ENCODE measurements at places on chromosomes 5 and 9.

DNA sequence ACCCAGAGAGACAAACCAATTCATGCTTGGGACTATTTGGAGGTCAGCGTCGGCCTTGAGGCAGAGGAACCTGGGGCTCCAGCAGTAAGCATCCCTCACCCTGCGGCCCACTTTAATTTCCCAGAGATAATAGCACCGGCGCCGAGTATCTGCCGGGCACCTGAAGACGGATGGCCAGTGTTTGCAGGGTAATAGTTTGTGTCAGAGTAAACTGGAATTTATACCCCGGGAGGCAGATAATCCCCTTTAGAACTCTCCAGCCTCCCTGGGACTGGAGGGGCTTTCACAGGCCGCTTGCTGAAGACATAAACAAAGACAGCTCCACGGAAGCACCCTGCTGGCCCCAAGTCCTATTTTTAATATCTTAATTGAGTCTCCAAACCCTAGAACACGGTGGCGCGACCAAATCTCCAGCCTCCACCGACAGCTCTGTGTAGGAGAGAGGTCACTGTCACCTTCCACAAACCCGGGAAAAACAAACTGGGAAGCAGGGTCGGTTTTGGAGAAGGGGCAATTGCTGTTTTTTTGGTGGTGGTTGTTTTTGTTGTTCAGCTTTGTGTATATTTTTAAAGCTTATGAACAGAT, 17.4 kb upstream of the FCN1 start:
- no peak for DNase-seq

DNA sequence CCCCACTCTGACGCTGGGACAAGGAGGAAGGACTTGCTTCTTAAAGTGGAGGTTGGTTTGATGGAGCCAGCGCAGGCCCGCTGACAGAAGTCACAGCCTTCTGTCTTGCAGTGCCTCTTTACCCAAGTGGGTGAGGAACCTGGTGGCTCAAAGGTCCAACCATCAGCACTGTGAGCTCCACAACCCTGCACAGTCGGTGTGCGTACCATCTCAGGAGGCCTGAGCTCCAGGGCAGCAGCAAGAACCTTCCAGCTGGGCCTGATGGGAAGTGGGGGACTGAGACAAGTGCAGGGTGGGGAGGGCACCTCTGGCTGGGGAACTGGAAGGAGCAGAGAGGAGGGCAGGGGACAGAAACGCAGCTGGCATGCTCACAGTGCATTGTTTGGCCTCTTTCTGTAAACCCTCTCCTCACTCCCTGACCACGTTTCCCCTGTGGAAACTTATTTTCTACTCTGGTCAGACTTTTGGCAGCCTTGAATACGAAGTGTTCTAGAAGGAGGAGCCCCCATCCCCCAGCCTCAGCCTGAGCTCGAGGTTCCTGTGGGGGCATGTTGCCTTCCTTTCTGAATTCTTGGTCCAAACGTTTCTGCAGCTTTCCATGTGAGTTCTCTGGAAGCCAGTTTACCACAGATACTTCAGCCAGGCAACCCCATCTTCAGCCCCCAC, 178.5 kb upstream of the PITX1 start:
- DNase-seq: peak; percentile 18

DNA sequence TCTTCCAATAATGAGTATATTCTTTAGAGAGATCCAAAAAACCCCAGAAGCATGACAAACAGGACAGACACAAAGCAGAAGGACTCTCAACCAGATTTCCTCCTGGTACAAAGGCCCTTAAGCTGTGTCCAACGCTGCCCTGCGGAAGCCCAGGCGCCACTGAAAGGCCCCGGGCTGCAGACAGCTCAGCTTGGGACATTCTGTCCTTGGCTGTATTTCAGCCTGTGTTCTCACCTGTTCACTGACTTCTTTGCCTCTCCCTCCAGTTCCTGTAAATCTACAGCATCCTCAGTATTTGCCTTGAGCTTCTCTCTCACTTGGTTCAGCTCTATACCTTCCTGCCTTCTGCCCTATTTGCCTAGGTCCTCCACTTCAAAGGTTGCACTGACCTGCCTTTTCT, 96.5 kb downstream of the SH3TC2 start:
- no peak for DNase-seq

DNA sequence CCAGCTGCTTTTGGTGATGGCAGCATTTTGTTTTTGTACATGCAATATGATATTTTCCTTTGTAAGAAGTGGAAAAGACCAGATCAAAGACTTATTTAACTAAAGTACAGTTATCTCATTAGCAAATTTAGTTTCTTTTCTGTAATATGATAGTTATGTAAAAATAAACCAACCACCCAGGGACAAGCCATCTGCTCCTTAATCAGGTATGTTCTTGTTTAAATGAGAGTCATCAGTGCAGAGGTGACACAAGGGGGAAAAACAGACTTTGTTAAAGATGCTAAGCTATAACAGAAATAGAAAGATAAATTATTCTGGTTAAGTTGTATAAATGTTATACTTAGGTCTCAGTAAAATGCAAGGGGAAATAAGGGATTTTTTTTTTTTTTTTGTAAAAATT, 805.7 kb upstream of the SEMA6A start:
- no peak for DNase-seq

DNA sequence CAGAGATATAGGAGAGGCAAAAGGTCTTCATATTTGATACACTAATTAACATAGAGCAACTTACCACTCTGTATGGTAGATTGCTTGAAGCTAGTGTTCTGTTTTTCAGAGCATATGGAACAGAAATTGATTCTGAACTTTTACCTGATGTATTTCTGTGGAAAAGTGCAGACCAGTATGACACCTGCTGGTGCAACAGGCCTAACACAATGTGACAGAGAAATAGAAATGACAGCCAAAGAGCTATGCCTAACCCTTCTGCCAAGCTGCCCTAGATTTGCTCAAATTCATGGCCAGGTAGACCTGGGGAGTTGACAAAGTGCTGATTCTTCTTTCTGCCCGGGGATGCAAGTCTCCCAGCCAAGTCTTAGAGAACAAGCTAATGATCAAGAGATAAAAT, 65.4 kb upstream of the RNF180 start:
- no peak for DNase-seq

DNA sequence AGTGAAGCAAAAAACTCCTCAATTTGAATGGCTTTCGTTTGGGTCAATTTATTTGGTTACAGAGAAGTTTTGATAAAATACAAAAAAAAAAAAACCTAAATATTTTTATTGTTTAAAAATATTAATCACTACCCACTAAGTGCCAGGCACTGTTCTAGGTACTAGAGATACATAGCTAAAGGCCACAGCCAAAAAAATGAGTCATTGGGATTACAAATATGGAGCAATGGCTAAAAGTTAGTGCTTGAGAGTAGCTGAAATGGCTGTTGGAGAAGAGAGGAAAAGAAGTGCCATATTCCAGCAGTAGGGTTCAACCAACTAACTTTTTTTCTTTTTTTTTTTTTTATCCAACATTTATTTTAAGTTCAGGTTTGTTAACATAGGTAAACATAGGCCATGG, 130.1 kb upstream of the PTGER4 start:
- DNase-seq: no peak

DNA sequence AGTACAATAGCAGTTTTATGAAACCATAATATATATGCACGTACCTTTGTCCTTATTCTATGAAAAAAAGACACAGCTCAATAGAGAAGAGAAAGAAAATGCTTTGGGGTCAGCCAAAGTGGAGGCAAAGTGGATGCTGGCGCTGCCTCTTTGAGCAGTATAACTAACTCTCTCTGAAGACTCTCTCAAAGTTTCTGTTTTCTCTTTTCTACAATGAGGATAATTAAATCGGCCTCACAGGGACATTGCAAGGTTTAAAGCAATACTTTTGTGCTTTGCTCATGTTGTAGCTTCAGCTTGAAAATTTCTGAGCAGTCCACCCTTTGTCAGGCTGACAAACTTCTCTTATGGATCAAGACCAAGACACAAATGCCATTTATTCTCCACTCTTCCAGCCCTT, 455.1 kb upstream of the MPDZ start:
- DNase-seq: no peak

GRCh38 chr5:150607991-150608390, 32.5 kb upstream of the SYNPO start:
- DNase-seq: no peak

DNA sequence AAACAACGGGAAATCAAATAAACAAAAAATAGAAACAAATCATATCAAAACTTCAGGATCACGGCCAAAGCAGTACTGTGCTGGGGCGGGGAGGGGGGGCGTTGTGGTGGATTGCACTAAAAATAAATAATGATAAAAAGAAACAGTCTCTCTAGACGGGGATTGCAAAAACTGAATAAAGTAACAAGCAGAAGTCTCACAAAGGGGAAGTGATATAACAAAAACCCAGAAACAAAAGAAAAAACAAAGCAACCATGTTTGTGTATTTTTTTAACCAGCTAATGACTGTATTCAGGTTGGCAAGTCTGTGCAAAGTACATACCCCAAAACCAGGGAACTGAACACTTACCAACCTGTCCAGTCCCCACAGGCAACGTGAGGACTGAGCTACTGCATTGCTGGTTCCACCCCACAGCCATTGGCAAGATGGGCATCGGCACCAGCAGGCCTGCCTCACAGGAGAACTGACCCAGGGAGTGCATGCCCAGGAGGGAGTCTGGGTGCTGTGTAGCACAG, 24.1 kb downstream of the BICD2 start:
- no peak for DNase-seq

DNA sequence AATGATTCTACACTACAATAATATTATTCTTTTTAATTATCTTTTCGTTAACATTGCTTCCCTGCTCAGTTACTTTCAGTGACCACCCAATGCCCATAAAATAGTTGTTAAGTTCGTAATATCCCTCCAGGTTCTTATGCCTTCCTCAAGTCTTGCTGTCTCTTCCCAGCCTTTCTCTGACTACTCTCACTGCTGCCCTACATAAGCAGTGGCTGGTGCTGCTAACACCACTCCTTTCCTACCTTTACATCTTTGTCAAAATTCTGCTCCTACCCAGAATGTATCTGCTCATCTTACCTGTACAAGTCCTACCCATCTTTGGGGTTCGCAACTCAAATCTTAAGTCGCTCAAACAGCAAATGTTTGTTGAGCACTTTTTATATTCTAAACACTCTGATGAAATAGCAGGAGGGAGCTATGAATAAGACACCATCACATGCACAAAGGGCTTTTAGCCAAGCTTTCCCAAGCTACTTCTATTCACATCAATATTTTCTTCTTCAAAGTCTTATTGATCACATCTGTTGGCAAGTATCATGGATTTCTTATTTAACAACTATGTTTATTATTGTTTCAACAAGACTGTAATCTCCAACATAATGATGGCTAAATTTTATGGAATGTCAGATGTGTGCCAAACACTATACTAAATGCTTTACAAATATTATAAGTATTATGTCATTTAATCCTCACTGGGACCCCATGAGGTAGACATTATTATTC, 29.5 kb downstream of the SLC25A46 start:
- no peak for DNase-seq

- DNase-seq: no peak
These were observed 169.8 kb upstream of the GRAMD2B start for GRCh38 chr5:126253406-126253805.

- DNase-seq: no peak
These were observed 201.1 kb downstream of the TENT4A start for GRCh38 chr5:6914347-6914746.

DNA sequence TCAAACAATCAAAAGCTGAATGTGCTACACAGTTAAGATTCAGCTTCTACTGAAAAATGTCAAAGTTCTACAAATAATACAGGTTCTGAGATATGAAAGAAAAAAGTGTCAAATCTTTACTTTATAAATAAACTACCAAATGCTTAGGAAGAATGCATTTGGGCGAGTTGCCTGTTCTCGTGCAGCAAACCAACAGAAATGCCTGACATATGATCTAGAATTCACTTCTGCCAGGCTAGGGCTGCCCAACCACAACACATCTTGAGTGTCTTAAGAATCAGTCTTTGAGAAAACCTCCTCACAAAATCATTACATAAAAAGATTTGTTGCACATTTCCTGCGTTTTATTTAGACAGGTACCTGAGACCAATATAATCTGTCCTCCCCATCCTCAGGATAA, 42.2 kb downstream of the ANKH start:
- DNase-seq: no peak

DNA sequence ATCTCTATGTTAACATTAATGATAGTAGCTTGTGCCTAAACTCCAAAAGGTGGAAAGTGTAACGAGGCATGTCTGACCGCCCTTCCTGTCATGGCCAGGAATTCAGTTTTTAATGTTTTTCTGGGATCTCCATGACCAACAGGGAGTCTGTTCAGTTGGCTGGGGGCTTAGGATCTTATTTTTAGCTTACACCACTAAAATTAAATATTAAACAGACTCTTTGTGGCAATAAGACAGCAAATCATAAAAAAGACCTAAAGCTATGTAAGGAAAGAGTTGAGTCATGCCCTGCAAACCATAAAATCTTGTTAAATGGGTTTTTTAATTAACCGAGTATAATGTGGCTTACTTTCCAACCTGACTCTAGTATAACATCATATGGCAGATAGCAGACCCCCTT, 247.8 kb downstream of the DIRAS2 start:
- no peak for DNase-seq

- DNase-seq: no peak
These were observed 309.2 kb downstream of the AGTPBP1 start for GRCh38 chr9:85432599-85432998.
